ENCODE measurements at places on chromosomes 12 and 14. TPM values are rescaled to one million over a fixed set of nuclear protein-coding genes. Genes with fewer than 3 reads are reported as not detected.
A peak's percentile ranks its signal among the peaks of the same experiment; 100 is the strongest.

GRCh38 chr14:74855021-74855420 is 20.9 kb downstream of the PROX2 start:
- DNase-seq: no peak

DNA sequence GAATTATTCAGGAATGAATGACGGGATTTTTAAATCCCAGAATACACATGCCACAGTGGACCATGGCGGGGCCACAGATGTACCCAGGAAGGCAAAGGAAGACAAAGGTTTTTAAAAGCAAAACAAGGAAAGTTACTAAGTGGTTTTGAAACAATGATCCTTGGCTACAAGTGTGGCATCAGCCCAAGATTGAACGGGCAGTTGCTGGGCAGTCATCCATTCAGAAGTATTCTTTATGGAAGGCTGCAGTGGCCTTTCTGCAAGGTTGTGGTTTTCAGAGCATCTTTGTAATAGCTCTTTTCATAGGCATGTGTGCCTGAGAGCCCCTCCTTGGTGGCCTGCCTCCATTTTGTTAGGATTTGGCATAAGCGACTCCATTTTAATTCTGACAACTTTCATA is 13.4 kb upstream of the IFI27 start:
- DNase-seq: no peak

DNA sequence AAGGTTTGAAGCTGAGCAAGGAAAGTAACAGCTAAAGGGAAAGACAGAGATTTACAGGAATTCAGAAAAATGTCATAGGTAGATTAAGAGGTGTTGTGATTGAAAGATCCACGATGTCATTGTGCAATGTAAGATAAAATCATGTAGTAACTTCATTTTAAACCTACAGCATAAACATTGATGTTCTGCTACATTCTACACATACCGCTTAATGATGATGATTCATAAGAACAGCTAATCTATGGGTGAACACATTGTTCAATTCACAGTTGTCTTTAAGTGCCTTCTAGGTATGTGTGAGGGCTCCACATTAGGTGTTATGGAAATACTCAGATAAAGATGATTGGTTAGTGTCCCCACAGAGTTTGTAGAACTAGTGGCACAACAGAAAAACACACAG is 170.9 kb downstream of the GRIP1 start:
- no peak for DNase-seq

DNA sequence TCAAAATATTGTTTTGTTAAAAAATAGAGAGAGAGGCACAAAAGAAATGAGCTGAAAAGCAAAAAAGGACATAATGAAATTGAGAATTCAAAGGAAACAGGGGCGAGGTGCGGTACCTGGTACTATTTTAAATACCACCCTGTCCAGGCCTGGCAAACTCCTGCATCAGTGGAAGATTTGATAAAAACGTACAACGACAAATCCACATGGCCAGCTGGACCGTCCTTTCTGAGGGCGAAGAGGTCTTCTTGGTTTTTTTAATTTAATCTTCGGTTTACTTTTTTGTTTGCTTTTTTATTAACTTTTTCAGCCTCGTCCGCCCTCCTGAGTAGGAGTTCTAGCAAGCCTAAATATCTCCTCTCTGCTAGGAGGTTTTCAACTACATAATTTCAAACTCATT is 11.9 kb downstream of the BCL11B start:
- DNase-seq: no peak

DNA sequence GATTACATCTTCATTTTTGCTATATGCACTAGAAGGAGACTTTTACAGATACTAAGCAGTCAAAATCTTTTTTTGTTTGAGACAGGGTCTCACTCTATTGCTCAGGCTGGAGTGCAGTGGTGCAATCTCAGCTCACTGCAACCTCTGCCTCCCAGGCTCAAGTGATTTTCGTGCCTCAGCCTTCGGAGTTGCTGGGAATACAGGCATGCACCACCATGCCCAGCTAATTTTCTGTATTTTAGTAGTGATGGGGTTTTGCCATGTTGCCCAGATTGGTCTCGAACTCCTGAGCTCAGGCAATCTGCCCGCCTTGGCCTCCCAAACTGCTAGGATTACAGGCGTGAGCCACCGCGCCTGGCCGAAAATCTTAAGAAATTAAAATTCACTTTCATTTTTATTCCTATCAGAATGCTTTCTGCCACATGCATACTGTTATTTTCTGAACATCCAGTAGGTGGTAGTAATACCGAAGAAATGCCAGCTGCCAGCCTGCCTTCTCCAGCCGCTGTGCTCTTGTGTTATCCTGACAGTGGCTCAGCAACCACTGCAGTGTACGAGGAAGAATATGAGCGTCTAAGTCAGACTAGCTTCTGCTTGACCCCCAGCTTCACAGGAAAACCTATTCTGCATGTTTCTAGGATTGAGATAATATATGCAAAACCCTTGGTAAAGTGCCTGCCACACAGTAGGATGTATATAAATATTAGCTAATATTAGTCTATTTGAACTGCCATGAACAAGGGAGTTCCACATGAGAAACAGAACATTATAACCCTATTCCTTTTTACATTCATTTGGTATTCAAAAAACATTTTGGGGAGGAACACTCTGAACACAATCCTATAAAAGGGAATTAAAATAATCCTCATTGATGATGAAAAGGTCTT is 54.2 kb downstream of the RPAP3 start:
- DNase-seq: peak; percentile 7

GRCh38 chr14:93033983-93034670 is 81.6 kb downstream of the ITPK1 start:
- no peak for DNase-seq

DNA sequence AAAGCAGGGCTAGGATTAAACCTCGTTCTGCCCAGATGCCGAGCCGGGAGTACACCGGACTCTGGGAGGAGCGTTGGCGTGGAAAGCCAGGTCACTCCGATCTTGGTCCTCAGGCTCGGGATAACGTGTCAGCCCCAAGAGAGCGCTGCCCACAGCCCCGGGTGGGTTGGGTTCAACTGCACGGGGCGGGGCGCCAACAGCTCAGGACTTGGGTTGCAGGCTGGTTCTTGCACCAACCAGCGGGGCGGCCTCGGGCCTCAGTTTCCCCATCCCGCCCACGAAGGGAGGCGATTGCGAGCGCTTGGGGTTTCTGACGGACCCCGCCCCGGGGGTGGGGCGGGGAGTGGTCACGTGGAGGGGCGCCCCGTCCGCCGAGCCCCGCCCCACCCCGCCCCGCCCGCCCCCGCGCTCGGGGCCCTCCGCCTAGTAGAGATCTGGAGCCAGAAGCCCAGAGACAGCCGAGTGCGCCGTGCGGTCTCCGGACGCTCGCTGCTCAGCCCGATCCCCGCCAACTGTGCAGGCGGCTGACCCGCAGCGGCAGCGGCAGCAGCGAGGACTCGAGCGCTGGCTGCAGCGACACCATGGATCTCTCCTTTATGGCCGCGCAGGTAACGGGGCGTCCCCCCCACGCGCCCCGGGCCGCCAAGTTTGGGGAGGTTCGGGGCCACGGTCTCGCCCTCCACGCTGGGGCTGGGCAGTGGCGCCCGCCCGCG is at the start of gene C14orf132:
TSS of gene C14orf132 (plus strand) at position 443 of the 713 bp plus-strand sequence. CDS start at position 582, 139 bp downstream.
- DNase-seq: no peak

DNA sequence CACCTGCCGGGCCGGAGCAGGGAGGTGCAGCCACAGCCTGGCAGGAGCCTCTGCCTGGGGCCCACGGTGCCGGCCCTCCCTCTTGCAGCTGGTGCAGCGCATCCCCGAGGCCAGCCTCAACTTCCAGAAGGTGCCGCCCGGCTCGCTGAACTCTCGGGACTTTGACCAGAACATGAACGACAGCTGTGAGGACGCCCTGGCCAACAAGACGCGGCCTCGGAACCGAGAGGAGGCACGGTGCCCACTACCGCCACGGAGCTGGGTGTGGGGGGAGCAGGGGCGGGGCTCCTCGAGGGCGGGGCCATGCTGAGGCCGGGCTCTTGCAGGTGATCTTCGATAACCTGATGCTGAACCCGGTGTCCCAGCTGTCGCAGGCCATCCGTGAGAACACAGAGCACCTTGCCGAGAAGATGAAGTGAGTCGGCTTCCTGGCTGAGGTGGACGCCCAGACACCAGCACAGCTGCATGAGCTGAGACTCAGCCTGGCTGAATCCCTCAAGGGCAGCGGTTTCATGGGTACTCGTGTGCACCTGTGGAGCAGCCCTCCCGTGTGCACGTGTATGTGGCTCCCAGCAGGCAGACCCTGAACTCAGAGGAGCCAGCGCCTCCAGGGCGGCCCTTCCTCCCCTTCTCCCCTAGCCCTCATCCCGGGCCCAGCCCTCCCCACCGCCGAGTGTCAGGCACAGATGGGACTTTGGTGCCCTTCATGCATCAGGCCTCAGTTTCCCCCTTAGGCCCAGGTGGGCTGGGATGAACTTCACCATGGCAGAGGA is 28.6 kb downstream of the CEP170B start:
- DNase-seq: no peak

DNA sequence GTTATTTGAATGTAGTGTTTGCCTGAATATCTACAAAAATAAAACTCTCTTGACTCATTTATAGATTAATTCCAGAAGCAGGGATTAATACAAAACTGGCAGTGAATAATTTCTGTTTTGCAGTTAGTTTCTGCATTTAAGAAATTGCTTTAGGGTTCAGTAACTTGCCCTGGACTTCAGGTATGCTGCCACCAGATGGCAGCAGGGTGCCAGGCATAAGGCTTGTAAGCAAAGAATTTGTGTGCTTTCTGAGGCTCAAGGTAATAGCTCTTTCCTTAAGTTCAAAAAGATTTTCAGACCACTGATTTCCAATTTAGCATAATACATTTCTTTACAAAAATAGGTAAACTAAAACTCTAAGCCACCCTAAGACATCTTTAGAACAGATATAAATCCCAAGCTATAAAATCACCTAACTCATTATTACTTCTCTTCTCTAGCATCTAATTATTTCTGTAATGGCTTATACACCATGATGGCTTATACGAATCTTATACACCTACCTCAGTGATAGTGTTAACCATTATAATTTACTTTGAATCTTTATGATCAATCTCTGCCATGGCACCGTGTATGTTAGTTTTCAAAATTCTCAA is 398.3 kb downstream of the APAF1 start:
- DNase-seq: peak; percentile 35

DNA sequence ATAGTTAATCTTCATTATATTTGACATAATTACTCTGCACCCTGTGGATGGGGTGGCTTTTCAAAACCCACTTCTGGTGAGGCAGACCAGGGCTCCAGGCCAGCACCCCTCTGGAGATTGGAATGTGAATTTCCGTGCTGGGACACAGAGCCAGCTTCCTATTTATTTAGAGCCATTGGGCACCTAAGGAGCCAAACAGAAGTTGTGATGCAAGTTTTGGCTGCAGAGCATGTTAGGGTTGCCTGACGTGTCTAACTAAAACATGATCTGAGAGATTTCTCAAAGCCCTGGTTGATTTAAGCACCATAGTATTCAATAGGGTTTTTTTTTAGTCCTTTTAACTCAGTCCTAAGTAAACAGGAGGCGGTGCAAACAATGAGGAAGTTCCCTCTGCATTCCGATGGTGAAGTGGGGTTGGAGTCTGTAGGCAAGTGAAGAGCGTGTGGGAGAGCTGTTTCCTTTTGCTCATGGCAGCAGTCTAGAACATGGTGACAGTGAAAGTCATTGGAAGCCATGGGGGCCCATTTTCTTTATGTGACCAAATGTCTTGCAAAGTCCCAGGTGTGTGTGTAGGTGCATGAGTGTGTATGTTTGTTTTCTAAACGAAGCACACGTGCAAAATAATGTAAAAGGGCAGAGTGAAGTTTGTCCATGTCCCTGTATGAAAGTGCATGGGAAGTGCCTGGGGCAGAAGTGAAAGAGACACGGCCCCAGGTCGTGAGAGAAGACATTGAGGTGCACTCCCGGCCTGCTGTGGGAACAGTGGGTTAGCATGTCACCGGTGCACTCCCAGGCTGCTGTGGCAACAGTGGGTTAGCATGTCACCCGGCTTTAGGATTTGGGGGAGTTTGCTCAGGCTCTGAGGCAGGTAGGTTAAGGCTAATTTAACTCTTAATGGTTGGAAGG is 117.7 kb downstream of the PRKCH start:
- DNase-seq: no peak

DNA sequence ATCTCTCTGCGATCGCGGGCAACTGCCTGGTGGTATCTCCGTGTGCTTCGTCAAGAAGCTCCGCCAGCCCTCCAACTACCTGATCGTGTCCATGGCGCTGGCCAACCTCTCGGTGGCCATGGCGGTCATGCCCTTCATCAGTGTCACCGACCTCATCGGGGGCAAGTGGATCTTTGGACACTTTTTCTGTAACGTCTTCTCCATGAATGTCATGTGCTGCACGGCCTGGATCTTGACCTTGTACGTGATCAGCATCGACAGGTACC is 1.6 kb upstream of the HEBP1 start:
- DNase-seq: no peak

The BBS10 gene
- total RNA-seq: 12.5 TPM

The LRP1-AS gene
- not detected for total RNA-seq

The VSX2 gene
- total RNA-seq: not detected
